IMR-90 (cell line): ENCODE measurements at places on chromosomes 3 and 15. TPM values are rescaled to one million over a fixed set of nuclear protein-coding genes. Genes with fewer than 3 reads are reported as not detected.

DNA sequence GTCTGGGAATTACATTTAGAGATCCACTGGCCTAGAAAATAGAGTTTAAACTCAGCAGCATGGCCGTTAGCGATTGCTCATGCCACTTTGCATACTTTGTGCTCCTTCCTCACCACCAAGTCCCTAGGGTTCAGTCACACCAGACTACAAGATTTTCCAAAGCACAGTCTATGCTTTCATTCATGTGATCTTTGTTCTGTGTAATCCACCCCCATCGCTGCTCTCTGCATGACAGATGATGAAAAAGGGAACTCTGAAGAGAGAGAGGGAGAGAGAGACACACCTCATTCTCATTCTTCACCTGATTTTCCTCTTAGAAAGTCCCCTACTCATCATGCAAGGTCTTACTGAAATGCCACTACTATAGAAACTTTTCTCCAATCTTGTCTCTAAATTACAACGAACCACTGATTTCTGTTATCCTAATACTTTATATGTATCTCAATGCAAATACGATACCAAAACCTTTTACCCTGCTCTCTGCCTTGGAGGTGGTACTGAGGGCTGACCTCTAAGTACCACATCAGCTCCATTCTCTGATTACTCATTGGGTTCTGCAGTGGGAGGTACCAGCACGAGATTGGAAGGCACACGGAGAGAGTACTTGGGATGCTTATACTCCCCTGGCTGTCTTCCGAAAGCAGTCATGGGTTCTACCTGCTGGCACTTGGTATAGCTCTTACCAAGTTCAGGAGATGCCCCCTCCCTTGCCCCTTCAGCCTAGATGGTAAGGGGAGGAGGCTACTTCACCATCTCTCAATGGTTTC, 1.1 kb upstream of the PARP15 start:
- no peak overlapping the region for H3K4me3 ChIP-seq
- DNase-seq: no peak
- H3K36me3 ChIP-seq: peaks cover 2% of the 10 kb centered on the region
- no peaks in the 10 kb centered on the region for H3K27me3 ChIP-seq
- H3K27ac ChIP-seq: no peak overlapping the region

- no peak overlapping the region for H3K27ac ChIP-seq
- no peak overlapping the region for H3K4me3 ChIP-seq
- peaks cover 9% of the 10 kb centered on the region for H3K4me1 ChIP-seq
Measured at GRCh38 chr15:74892313-74892712, 2.5 kb downstream of the MPI start.

DNA sequence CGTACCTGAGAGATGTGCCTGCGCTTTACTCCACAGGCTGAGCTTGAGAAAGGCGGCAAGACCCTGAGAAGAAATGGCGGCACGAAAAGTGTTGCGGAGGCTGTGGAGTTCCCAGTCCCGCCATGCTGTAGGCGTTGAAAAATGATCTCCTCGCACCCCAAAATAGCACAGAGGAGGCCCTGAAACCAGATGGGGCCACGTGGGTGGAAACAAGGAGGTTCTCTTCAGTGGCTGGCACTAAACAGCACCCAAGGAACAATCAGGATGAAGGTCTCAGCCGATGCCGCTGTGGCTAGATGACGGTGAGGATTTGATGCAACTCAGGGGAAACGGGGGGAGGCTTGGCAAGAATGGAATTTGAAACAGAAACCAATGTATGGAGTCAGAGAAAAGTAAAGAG, 57.3 kb downstream of the TMEM212 start:
- H3K4me1 ChIP-seq: peaks cover 10% of the 10 kb centered on the region
- H3K36me3 ChIP-seq: no peaks in the 10 kb centered on the region
- H3K27ac ChIP-seq: no peak overlapping the region

- no peak for DNase-seq
- H3K36me3 ChIP-seq: no peaks in the 10 kb centered on the region
- no peak overlapping the region for H3K27ac ChIP-seq
Measured at GRCh38 chr3:90069748-90070147, 962.3 kb downstream of the EPHA3 start.

GRCh38 chr3:175150812-175151401, 291.8 kb downstream of the NAALADL2 start:
- H3K27me3 ChIP-seq: no peaks in the 10 kb centered on the region
- H3K4me3 ChIP-seq: no peak overlapping the region
- no peaks in the 10 kb centered on the region for H3K4me1 ChIP-seq
- no peak overlapping the region for H3K27ac ChIP-seq

GRCh38 chr3:2897821-2898220, 212.4 kb downstream of the IL5RA start:
- H3K4me1 ChIP-seq: no peaks in the 10 kb centered on the region
- no peaks in the 10 kb centered on the region for H3K27me3 ChIP-seq
- no peak for DNase-seq
- H3K36me3 ChIP-seq: no peaks in the 10 kb centered on the region
- H3K4me3 ChIP-seq: no peak overlapping the region

- no peaks in the 10 kb centered on the region for H3K27me3 ChIP-seq
- peaks cover 29% of the 10 kb centered on the region for H3K36me3 ChIP-seq
- peak; percentile 89 for DNase-seq
- H3K4me1 ChIP-seq: peaks cover 16% of the 10 kb centered on the region
- no peak overlapping the region for H3K4me3 ChIP-seq
- H3K27ac ChIP-seq: peak overlapping the region; percentile 49
Measured at GRCh38 chr15:80567721-80568157, 127.4 kb upstream of the ABHD17C start.

DNA sequence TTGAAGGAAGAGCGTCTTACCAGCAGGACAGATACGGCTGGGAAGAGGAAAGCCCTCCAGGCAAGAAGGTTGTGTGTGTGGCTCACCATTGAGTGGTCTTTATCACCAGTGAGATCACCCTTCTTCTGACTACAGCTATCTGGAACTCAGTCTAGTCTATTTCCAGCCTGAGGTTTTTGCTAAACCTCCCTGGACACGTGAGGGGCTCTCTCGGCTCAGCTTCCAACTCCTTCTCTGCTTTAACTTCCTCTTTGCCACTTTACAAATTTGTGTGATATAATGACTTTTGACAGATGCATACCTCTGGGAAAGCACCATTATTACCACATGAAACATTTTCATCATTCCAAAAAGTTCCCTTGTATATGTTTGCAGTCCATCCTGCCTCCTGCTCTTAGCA, 15.3 kb upstream of the ROPN1 start:
- DNase-seq: peak; percentile 15
- H3K27me3 ChIP-seq: peaks cover 25% of the 10 kb centered on the region
- no peak overlapping the region for H3K4me3 ChIP-seq
- H3K4me1 ChIP-seq: no peaks in the 10 kb centered on the region
- H3K27ac ChIP-seq: no peak overlapping the region

GRCh38 chr3:152609891-152610290, 225.0 kb upstream of the P2RY1 start:
- H3K4me1 ChIP-seq: no peaks in the 10 kb centered on the region
- no peaks in the 10 kb centered on the region for H3K36me3 ChIP-seq
- no peaks in the 10 kb centered on the region for H3K27me3 ChIP-seq
- H3K4me3 ChIP-seq: no peak overlapping the region
- DNase-seq: no peak

GRCh38 chr3:194755671-194756459, 70.2 kb downstream of the FAM43A start:
- H3K4me1 ChIP-seq: no peaks in the 10 kb centered on the region
- no peak overlapping the region for H3K27ac ChIP-seq
- H3K4me3 ChIP-seq: no peak overlapping the region

- DNase-seq: no peak
- no peak overlapping the region for H3K4me3 ChIP-seq
- H3K36me3 ChIP-seq: no peaks in the 10 kb centered on the region
- no peaks in the 10 kb centered on the region for H3K27me3 ChIP-seq
Measured at GRCh38 chr3:80097674-80098073, 329.9 kb upstream of the ROBO1 start.

DNA sequence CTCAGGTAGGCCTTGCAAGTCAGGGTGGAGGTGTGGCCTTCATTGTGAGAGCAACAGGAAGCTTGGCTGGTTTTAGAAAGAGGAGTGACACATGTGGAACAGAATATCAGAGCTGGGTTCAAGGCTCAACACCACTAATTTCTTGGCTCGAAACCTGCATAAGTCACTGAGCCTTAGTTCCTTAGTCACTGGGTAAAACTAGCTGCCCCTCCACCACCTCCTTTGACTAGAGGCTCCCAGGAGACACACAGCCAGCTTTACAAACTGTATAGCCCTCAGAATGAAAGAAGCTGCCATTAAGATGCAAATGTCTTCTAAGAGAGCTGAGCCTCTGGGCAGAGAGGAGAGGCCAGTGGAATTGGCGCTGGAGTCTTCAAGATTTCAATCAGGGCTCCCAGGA, 67.7 kb downstream of the CERS3 start:
- H3K4me3 ChIP-seq: no peak overlapping the region
- H3K27ac ChIP-seq: no peak overlapping the region

DNA sequence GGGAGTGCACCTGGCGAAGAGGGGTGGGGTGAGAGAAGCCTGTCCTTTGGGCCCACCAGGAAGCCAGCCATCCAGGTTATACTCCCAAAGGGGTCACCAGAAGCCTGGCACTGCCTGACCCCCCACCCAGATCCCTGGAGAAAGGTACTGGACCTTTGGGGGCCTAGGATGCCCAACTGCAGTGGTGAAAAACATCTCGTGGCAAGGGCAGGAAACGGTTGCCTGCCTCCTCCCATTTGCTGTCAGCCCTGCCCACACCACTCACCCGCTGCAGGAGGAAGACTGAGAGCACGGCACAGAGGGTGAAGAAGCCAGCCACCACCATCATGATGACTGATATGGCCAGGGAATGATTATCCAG, 2.2 kb upstream of the ULK3 start:
- DNase-seq: no peak
- H3K27ac ChIP-seq: no peak overlapping the region

DNA sequence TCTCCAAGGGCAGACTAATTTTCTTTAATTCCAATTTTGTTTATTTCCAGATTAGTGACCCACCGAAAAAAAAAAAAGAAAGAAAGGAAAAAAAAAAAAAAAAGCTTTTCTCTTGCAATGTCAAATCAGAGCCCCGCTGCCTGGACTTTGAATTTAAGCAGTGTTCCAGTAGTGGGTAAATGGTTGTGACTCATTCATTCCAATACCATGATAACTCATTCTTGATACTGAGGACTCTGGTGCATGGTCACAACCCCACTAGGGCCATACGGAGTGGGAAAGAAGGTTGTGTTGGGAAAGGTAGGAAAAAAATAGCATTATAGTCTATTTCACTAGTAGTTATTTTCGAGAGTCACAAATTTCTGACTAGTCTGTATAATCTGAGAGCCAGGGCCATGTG, 59.1 kb upstream of the COL8A1 start:
- no peak overlapping the region for H3K4me3 ChIP-seq
- no peak overlapping the region for H3K27ac ChIP-seq
- peak; percentile 87 for DNase-seq
- H3K27me3 ChIP-seq: no peaks in the 10 kb centered on the region
- H3K4me1 ChIP-seq: peaks cover 6% of the 10 kb centered on the region

- H3K4me1 ChIP-seq: peaks cover 4% of the 10 kb centered on the region
- no peaks in the 10 kb centered on the region for H3K27me3 ChIP-seq
- H3K27ac ChIP-seq: no peak overlapping the region
- peak; percentile 67 for DNase-seq
- H3K36me3 ChIP-seq: no peaks in the 10 kb centered on the region; the same call in 1 of the 2 replicates
Measured at GRCh38 chr3:29889215-29889614, 608.3 kb downstream of the RBMS3 start.

GRCh38 chr3:48157950-48158376, 30.3 kb downstream of the CDC25A start:
- no peak overlapping the region for H3K27ac ChIP-seq
- no peaks in the 10 kb centered on the region for H3K27me3 ChIP-seq
- peaks cover 4% of the 10 kb centered on the region for H3K4me1 ChIP-seq
- no peak overlapping the region for H3K4me3 ChIP-seq
- peaks cover 14% of the 10 kb centered on the region for H3K36me3 ChIP-seq

DNA sequence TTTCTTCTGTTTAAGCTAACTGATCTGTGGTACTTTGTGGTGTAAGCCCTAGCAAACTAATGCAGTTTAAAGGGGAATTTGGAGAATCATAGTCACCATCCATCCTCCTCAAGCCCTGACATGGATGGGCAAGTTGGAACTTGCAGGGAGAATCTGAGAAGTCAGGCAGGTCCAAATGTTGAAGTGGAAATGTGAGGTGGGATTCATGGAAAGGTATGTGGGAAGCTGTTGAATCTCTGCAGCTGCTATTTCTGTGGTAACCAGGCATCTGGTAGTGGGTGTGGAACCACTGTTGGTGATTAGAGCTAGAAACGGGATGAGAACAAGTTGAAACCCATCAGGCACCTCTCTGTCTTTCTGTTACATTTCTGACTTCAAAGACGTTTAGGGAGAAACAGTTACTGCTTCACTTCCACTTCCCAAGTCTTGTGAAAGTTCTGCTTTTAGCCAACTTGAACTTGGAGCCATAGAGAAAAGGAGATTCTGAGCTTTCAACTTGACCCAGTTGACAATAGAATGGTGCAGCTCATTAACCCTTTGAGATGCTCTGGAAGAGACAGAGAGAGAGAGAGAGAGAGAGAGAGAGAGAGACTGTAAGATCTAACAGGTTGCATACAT, 38.1 kb upstream of the NMNAT3 start:
- no peaks in the 10 kb centered on the region for H3K36me3 ChIP-seq
- H3K4me3 ChIP-seq: no peak overlapping the region
- H3K27ac ChIP-seq: no peak overlapping the region
- no peaks in the 10 kb centered on the region for H3K4me1 ChIP-seq

DNA sequence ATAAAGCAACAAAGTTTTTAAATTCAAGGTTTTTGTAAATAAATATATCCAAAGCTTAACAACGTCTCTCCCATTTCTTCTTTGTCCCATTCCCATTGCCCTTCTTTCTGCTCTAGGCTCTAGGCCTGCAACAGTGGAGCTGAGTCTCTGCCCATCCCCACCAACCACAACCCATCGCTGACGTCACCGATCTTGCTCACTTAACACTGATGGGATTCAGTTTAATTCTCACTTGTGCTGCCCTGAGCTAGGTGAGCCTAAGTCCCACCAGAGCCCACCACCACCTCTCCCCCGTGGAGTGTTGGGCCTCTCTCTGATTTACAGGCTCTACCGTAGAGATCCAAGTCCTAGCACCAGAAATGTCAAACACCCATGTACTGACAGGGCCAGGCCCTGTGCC, 61.3 kb upstream of the RAB6B start:
- no peak overlapping the region for H3K4me3 ChIP-seq
- DNase-seq: no peak
- no peaks in the 10 kb centered on the region for H3K4me1 ChIP-seq
- no peaks in the 10 kb centered on the region for H3K27me3 ChIP-seq

- H3K4me1 ChIP-seq: peaks cover 13% of the 10 kb centered on the region
- H3K27me3 ChIP-seq: no peaks in the 10 kb centered on the region
- peak; percentile 22 for DNase-seq
- H3K4me3 ChIP-seq: no peak overlapping the region
- peaks cover 33% of the 10 kb centered on the region for H3K36me3 ChIP-seq
Measured at GRCh38 chr15:70829371-70830166, 24.4 kb downstream of the LARP6 start.

Gene CHRNA7
- not detected in 2 replicates for total RNA-seq

Gene SLC24A5
- not detected in 2 replicates for total RNA-seq

Gene LIPC
- under 0.01 TPM in 1 of 2 replicates, not detected in the other for total RNA-seq

Gene KBTBD8
- total RNA-seq: 8.6 and 15.0 TPM in 2 replicates

Gene PATL2
- total RNA-seq: not detected in 2 replicates

Gene NTRK3
- total RNA-seq: under 0.01 TPM in 2 replicates

Gene ASB14
- not detected in 2 replicates for total RNA-seq

Gene EPHA3
- total RNA-seq: 0.18 and 0.28 TPM in 2 replicates
